Muscle of leg (tissue), 16 donors: ENCODE measurements at places on chromosomes 2 and 18. TPM values are rescaled to one million over a fixed set of nuclear protein-coding genes. Genes with fewer than 3 reads are reported as not detected.

DNA sequence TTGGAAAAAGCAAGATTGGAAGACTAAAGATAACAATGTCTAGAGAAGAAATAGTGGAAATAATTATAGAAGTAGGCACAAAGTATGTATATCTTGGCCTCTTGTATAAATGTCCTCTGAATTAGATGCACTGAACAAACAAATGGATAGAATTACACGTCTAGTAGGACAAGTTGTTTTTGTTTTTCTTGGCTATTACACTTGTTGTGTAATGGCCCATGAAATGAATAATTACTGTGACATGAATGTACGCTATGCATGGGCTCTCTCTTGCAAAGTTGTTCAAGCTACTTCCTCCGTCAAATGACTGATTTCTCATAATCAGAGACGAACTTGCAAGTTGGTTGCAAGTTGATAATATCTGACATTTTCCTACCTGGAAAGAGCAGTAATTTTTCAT is 126.2 kb downstream of the PDE1A start:
- DNase-seq: no peak

DNA sequence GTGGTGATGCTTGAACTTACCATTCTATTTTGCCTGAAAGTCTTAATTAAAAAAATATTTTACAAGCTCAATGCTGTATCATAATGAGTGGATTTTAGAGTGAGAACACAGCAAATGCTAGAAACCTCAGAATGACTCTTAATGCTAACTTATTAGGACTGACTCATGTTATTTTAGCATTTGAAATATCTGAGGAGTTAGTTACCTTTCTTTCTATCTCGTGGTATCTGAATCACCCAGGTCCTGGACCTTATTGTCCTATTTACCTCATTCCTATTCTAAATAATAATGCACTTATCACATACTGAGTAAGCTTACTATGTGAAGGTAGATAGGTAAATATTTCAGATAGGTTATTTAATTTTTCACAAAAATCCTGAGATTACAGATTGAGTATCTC is 70.7 kb downstream of the SOS1 start:
- DNase-seq: no peak

GRCh38 chr2:238128534-238129001 is 9.9 kb upstream of the KLHL30 start:
- DNase-seq: no peak

- peak; percentile 93 for DNase-seq
Observed at GRCh38 chr2:121529439-121530211, 1.1 kb upstream of the RNU4ATAC start.

GRCh38 chr2:129857200-129857599 is 122.3 kb upstream of the RAB6C start:
- peak; percentile 8 for DNase-seq

- DNase-seq: no peak
Observed at GRCh38 chr2:194765723-194766122, 891.3 kb upstream of the SLC39A10 start.

- no peak for DNase-seq
Observed at GRCh38 chr2:141610564-141611175, 520.1 kb downstream of the LRP1B start.

- no peak for DNase-seq
Observed at GRCh38 chr2:68333931-68334330, 14.2 kb upstream of the CNRIP1 start.

GRCh38 chr2:203533676-203534591 is 1.2 kb downstream of the RAPH1 start:
- peak; percentile 84 for DNase-seq

GRCh38 chr2:28312307-28313219 is 80.1 kb upstream of the FOSL2 start:
- no peak for DNase-seq

- no peak for DNase-seq
Observed at GRCh38 chr2:102386867-102387541, 31.4 kb downstream of the IL18R1 start.

DNA sequence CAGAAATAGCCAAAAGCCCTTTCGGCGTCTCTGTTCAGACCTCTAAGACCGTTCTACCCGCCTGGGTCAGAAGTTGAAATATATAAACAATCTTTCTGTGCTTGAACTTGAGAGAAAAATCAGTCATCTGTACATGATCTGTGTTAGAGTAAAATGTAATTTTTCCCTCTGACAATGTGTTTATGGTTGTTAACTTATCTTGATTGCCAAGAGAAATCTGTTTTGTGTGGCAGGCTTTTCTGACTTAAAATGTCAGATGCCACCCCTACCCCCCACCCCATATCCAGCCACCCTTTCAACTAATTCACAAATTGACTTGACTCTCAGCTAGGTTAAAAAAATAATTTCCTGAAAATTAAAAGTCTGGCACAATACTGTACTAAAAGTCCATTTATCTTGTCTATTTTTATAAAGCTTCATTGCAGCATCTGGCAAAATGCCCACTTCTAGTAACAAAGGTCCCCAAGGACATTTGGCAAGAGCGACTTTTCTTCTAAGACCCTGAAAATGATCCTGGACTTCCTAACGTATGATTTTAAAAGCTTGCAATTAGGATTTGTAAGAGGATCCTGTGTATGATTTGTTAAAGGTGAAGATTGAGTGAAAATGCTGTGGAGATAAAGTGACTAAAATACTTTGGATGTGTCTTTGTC is 304.2 kb downstream of the EPHA4 start:
- peak; percentile 47 for DNase-seq

DNA sequence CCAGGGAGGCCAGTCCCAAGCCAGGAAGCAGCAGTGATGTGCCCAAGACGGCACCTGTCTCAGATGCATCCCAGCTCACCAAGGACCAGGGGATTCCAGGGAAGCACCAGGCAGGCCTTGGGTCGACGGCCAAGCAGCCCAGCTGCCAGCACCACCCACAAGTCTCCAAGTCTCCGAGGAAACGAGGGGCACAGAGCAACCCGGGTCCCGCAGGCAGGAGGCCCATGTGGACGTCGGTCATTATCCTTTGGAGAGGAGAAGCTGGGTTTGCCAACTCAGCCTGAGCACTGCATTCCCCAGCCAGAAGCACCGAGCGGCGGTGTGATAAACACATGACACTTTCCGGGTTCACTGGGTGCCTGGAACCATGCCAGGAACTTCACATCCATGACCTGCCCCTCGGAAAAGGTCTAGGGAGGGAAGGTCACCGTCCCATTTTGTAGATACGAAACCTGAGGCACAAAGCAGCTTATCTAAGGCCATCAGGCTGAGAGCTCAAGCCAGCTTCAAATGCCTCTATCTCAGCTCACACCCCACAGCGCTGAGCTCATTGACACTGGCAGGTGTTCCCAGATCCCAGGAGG is 104.5 kb downstream of the ZNF516 start:
- no peak for DNase-seq

DNA sequence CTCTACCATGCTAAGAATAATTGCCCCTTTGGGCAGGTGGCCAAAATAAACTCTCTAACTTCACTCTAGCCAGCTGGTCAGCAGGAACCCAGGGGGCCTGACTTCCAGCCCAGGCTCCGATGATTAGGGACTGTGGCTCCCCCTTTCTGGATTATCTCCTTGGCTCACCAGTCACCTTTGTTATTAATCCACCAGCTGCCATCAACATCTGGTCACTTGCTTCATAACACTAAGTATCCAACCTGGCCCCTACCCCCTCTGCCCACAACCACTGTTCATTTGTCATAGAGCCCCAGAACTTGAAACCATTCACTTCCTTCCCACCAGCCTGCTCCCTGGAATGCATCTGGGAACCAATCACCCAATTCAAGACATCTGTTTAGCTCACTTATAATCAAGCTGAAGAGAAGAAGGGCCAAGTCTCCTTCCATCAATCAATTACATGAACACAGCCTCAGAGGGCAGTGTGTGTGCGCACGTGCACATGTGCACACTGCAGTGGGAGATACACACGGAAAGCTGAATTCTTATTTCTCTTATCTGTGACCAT is 215.1 kb downstream of the ALK start:
- no peak for DNase-seq

GRCh38 chr18:63213936-63214671 is 105.5 kb downstream of the BCL2 start:
- DNase-seq: no peak

- peak; percentile 43 for DNase-seq
Observed at GRCh38 chr2:148642891-148643416, 1.6 kb upstream of the EPC2 start.

GRCh38 chr2:30639836-30640235 is 167.4 kb downstream of the CAPN13 start:
- DNase-seq: no peak

Gene TUBA3E
- polyA plus RNA-seq: 0.29 TPM

Gene SIX2
- polyA plus RNA-seq: 20.0 TPM

Gene RIT2
- polyA plus RNA-seq: not detected

Gene DSEL
- 6.6 TPM for polyA plus RNA-seq

Gene PLCD4
- polyA plus RNA-seq: 26.8 TPM

Gene SGPP2
- polyA plus RNA-seq: 0.23 TPM

Gene ZNF396
- 1.3 TPM for polyA plus RNA-seq

Gene IL1RN
- 2.2 TPM for polyA plus RNA-seq

Gene MROH2A
- polyA plus RNA-seq: not detected

Gene TMEM198
- polyA plus RNA-seq: 3.6 TPM

Gene DNAH7
- 0.15 TPM for polyA plus RNA-seq

Gene VWC2L
- 0.16 TPM for polyA plus RNA-seq

Gene UGT1A8
- not detected for polyA plus RNA-seq
